ENCODE measurements at places on chromosomes 16 and 17. TPM values are rescaled to one million over a fixed set of nuclear protein-coding genes. Genes with fewer than 3 reads are reported as not detected.

The DBNDD1 gene
- 0.50 TPM for total RNA-seq

The DGKE gene
- total RNA-seq = 5.9 TPM

The CLCN7 gene
- 34.4 TPM for total RNA-seq

The RNF222 gene
- total RNA-seq = not detected

DNA sequence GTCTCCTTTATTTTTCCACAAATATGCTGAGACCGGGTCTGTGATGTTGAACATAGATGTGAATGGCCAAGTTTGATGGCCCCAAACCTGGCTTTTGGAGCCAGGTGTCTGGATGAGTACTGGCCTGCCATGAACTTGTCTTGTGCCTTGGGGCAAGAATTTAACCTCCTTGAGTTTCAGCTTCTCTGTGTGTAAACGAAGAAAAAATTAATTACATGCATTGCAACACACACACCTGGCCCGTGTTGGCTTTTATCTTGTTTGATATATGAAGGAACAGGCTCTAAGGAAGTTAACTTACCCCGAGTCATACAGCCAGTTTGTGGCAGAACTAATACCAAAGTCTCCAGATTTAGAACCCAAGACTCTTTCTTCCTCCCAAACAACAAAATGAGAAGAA, 13.1 kb downstream of the FBXO39 start:
- DNase-seq = no peak
- no peaks in the 10 kb centered on the region for H3K4me1 ChIP-seq
- no peak overlapping the region for H3K4me3 ChIP-seq
- H3K36me3 ChIP-seq = no peaks in the 10 kb centered on the region

GRCh38 chr16:66152181-66152580, 214.3 kb upstream of the CDH5 start:
- no peaks in the 10 kb centered on the region for H3K27me3 ChIP-seq
- no peak overlapping the region for H3K27ac ChIP-seq
- H3K4me1 ChIP-seq = no peaks in the 10 kb centered on the region
- no peaks in the 10 kb centered on the region for H3K36me3 ChIP-seq
- no peak overlapping the region for H3K4me3 ChIP-seq

DNA sequence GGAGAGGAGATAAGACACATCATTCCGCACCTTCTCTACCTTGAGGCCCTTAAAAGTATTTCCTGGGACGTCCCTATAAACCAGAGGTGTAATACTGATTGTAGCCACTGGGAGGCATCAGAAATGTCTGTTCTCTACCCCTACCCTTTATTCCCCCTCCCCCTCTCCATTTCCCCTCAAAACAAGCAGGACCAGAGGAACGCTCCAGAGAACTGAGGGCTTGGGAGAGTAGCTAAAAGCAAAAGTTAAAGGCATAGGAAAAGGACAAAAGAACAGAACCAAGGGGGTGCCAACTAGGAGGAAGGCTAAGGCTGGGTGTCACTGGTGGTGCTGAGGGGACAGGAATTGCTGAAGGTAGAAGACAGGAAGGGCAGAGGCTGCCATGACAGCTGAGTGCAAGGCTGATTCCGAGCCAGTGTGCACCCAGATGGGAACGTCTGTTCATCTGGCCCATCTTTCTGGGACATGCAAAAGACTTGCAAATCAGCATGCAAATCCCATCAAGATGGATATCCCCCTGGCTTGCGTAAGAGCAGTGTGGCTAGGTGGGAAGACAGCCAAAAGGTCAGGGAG, 6.7 kb downstream of the CAMTA2 start:
- H3K27ac ChIP-seq = no peak overlapping the region
- H3K4me1 ChIP-seq = no peaks in the 10 kb centered on the region
- peaks cover 12% of the 10 kb centered on the region for H3K36me3 ChIP-seq
- no peak for DNase-seq
- H3K4me3 ChIP-seq = no peak overlapping the region

- no peaks in the 10 kb centered on the region for H3K36me3 ChIP-seq
- no peaks in the 10 kb centered on the region for H3K27me3 ChIP-seq
- H3K4me1 ChIP-seq = peaks cover 12% of the 10 kb centered on the region
- no peak overlapping the region for H3K27ac ChIP-seq
- H3K4me3 ChIP-seq = no peak overlapping the region
These were observed 18.5 kb downstream of the CYTH1 start for GRCh38 chr17:78763561-78763960.

Measured in liver (tissue), 10 donors.